ENCODE measurements at places on chromosomes 4 and X.

DNA sequence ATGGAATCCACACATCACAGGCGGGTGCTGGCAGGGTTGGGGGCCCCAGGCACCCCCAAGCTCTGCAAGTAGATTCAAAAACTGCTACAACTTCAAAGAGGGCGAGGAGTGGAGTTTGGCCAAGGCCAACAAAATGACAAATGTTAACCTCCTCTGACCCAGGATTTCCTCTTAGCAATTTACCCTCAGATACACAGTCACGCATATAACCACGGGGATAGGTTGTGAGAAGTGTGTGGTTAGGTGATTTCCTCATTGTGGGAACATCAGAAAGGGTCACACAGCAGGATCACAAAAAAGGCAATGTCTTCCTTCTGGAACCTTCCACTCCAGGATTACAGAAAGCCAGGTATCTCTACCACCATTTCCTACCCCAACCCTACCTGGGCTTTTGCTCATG is 62.4 kb downstream of the C4orf50 start:
- no peak for DNase-seq

- no peak for DNase-seq
Observed at GRCh38 chr4:40122941-40123340, 66.3 kb downstream of the N4BP2 start.

DNA sequence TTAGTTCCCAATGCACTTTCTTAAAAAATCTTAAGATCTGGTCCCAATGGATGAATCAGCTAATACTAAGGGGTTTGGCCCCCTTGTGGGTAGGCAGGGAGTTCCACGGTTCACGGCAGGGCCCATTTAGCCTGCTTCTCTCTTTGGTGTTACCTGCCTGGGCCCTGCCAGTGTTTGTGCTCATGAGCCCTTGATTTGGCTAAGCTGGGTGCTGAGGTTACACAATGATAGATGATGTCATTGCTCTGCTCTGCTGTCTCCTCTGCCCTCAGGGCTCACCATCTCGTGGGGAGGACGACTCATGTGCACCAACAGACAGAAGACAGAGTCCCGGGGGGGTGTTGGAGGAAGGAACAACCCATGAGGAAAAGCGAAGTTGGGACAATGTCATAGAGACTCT is 24.4 kb downstream of the RTL5 start:
- DNase-seq: peak; percentile 76

- no peak for DNase-seq
Observed at GRCh38 chr4:42878863-42879262, 13.7 kb upstream of the GRXCR1 start.

DNA sequence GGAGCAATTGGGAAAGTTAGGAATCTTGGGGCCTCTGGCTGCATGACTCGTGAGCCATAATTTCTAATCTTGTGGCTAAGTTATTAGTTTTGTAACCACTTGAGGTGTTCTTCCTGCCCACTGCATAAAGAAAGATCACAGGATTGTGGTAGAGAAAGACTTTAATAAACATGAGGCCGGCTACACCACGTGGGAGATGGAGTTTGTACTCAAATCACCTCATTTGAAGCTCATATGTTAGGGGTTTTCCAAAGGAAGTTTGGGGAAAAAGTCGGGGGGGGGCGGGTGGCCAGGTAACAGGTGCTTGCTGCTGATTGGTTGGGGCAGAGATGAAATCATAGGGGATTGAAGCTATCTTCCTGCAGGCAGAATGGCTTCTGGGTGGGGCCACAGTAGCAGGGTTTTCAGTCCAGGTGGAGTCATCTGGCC is 287.8 kb downstream of the ZNF674 start:
- no peak for DNase-seq

Data from EH (cell line).